NCI-H1694 (cell line): ENCODE measurements at places on chromosomes 7 and 10.

GRCh38 chr10:31381171-31381570, 62.2 kb downstream of the ZEB1 start:
- DNase-seq, result no peak

- DNase-seq, result no peak
Measured at GRCh38 chr10:84329986-84330651, 1.7 kb downstream of the CCSER2 start.

DNA sequence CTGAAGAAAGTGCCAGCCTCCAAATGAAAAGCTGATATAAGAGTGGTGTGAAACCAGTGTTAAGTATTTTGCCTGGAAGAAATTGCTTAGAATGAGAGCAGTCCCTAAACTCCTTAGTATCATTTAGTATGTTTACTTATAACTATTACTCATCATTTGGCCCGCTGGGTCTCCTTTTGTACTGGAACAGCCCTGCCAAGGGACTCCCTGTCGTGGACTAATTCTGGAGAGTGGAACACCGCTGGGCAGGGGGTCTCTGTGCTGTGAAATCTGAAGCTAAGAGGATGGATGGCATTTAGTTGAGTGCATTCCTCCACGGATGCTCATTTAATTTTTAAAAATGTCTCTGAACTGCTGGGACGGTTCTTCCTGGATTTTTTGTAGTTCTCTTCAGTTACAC, 889.9 kb upstream of the C7orf33 start:
- DNase-seq, result no peak

- no peak for DNase-seq
Measured at GRCh38 chr10:129497013-129497412, 30.0 kb downstream of the MGMT start.

- DNase-seq, result no peak
Measured at GRCh38 chr10:3954615-3955014, 169.6 kb upstream of the KLF6 start.

DNA sequence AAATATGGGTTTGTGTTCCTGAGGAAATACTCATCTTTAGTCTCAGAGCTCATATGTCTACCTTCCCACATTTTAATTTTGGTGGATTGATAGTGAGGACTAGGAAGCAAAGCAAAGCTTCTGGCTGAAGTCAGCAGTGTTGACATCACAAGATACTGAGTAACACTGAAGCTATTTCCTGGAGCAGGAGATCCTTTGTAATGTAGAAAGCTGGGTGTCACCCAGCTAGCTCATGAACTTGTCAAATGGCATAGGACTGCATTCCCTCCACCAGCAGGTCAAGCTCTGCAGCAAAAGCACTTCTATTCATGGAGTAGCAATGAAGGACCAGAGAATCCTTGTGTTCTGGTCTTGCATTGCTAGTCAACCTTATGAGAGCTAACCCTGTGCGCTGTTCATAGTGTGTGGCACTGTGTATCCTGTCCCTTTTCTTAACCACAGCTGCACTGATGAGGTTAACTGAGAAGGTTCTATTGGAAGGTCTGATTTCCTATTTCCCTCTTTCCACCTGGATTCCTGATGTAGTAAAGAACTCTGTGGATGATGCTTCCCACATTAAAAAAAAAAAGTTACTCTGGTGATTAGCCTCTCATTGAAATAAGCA, 94.8 kb upstream of the ZNF804B start:
- no peak for DNase-seq

DNA sequence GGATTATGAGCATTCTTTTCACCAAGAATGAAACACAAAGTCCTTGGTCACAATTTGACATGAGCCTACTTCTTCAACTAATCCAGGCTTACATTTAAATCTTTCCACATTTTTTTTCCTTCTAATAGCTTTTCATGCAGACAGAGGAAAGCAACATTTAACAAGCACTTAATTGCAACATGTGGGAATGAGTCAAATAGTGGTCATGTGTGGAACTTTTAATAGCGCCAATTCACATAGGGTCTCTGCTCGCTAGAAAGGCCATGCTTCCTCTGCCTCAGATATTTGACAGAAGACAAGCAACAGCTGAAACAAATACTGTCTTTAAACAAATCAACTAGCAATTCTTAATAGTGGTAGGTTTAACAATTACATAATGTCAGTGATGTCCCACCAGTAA, 285.9 kb upstream of the ETV1 start:
- DNase-seq, result no peak

DNA sequence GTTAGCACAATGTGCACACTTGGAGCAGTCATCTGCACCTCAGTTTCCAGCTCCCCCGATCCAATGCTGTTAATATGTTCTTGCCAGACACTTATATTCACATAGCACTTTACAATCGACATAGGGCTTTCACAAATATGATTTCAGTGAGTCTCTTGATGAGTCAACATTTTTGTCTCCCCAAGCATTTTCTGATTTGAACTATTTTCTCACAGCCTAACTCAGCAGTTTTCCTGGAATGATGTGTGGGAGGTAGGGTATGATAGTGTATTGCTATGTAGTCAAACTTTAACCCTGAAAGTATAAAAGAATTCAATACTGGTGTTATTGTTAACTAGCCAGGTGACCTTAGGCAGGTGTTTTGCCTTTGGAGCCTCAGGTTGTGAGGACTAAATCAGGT, 82.5 kb upstream of the LRGUK start:
- DNase-seq, result no peak

GRCh38 chr7:36896418-36896817, 172.1 kb upstream of the AOAH start:
- no peak for DNase-seq
